Stimulated activated CD4-positive, alpha-beta T cell treated with anti-CD3 and anti-CD28 coated beads, Interleukin-1b, Interleukin-23, amount 100 ng/mL, for 48 hours (primary cell): ENCODE measurements at places on chromosomes 7 and 10.

- DNase-seq = no peak
Measured at GRCh38 chr7:112648781-112649180, 141.4 kb downstream of the TMEM168 start.

DNA sequence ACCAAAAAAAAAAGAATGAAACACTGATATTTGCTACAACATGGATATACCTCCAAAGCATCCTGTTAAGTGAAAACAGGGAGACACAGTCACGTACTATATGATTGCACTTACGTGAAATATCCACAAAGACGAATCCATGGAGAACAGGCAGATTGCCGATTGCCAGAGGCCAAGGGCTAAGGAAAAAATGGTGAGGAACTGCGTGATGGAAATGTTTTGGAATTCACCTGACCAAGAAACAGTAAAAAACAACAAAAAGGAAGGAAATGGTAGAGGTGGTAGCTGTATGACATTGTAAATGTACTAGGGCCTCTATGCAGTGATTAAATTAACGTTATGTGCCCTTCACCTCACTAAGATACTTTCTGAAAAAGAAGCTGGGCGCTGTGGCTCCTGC lies 44.1 kb upstream of the GTF2IRD1 start:
- no peak for DNase-seq

- DNase-seq = no peak
Measured at GRCh38 chr7:135772639-135773222, 24.1 kb upstream of the FAM180A start.

DNA sequence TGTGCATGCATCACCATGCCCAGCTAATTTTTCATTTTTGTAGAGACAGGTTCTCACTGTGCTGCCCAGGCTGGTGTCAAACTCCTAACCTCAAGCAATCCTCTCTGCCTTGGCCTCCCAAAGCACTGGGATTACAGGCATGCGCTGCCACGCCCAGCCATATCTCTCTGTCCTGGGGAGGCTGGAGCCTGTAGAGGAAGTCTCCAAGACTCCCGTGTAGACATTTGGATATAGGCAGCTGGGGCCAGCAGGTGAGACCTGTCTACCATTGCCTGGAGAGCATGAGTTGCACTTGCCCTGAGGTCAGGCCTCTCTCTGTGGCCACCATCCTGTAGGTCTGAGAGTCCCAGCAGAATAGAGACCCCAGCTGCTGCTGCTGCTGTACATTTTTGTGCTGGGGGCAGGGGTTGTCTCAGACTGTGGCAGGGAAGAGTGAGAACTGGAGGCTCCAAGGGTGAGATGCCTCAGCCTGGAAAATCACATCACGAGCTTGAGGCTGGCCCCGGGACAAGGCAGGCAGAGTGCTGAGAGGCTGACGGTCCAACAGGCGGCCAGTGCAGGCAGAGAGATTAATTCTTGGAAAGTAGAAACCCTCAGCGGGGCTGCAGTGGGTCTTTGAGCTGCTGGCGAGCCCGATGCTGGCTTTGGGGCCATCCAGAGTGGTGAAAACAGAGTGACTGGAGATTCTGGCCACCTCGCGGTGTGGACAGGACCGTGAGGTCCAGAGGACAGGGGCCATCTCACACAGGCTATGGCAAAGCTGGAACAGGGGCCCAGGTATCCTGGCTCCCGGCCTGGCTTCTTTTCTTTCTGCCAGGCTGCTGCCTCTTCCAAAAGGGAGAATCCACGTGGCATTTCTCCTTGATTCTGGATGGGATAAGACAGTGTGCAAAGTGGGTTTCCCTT lies 60.9 kb downstream of the TMEM270 start:
- DNase-seq = no peak

DNA sequence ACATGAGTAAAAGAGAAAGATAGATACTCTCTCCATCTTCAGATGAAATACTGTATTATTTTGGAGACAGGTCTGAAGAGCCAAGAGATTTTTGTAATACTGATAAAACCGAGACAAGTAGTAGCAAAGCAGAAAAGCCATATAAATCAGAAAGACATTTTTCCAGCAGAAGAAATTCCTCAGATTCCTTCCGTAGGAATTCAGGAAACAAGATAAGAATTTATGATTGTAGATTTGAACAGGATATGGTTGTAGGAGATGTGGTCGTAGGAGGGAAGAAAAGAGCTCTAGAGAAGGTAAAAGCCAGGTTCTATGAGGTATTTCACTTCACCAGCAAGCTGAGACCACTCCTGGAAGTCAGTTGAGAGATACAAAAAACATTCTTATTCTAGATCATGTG lies 17.6 kb upstream of the AASS start:
- DNase-seq = no peak

DNA sequence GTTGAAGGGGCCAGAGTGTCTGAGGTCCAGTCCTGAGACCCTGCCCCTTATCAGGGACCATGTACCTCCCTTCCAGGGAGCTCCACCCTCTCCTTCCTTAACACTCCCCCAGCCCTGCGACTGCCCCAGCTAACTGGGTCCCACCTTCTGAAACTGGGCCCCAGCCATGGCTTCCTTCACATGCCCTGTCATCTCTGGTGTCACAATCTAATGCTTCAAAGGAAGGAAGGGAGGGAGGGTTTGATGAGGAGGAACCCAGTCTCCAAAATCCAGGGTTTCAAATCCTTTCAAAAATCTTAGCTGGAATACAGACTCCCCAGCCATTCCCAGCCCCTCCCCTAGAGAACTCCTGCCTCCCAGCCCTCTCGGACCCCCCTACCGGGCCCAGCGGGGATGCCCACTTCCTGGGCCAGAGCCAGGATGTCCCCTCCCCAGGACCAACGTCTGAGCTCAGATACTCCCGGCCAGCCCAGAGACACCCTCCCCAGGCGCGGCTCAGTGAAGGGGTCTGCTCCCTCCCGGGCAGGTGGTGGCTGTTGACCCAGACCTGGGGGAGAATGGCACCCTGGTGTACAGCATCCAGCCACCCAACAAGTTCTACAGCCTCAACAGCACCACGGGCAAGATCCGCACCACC lies 18.0 kb downstream of the C10orf105 start:
- DNase-seq = no peak
